ENCODE measurements at places on chromosomes 12 and 14.
A peak's percentile ranks its signal among the peaks of the same experiment; 100 is the strongest.

- DNase-seq = no peak
Observed at GRCh38 chr14:53399057-53399456, 245.9 kb upstream of the DDHD1 start.

- DNase-seq = no peak
Observed at GRCh38 chr14:53432378-53432802, 279.3 kb upstream of the DDHD1 start.

- DNase-seq = peak; percentile 16
Observed at GRCh38 chr12:2624543-2625288, 170.1 kb upstream of the FKBP4 start.

- no peak for DNase-seq
Observed at GRCh38 chr12:15355766-15356165, 33.5 kb downstream of the PTPRO start.

GRCh38 chr14:88975926-88976325 lies 151.5 kb downstream of the TTC8 start:
- DNase-seq = no peak
